ENCODE measurements at places on chromosomes 6 and 20.

- peak; percentile 46 for DNase-seq
Measured at GRCh38 chr20:15930311-15931305, 642.6 kb downstream of the KIF16B start.

DNA sequence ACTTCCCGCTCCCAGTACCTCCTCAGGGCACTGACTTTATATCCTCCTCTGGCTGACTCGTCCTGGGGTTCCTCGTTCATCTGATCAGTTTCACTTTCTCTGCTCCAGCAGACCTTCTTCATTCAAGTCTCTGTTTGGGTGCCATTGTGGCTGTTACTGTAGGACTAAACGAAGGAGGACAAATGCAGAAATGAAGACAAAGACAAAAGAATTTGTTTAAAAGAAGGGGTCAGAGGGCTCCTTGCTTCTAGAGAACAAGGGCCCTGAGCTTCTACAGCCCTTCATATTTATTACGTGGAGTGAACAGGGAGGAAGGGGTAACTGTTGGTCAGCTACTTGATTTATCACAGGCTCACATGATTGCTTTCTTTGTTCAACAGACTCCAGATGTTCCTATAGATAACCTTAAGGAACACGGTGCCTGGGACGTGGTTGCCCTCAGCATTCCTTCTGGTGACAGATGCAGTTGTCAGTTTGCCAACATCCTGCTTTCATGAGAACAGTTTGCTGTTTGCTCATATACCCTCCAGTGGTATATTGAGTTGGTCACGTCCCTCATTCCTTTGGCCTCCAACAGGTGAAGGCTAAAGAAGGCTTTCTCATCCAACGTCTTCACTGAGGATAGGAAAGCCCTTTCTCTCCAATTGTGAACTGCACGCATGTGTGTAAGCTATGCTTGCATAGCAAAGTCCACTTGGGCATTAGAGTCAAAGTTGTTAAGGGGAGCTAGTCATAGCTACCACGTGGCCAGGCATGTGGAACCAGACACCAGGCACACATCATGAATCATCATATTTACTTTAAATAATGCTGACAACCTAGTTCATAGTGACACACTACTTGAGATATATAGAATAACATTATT is 69.1 kb upstream of the BTN3A2 start:
- no peak for DNase-seq

- no peak for DNase-seq
Measured at GRCh38 chr20:39875492-39876110, 813.4 kb downstream of the MAFB start.

DNA sequence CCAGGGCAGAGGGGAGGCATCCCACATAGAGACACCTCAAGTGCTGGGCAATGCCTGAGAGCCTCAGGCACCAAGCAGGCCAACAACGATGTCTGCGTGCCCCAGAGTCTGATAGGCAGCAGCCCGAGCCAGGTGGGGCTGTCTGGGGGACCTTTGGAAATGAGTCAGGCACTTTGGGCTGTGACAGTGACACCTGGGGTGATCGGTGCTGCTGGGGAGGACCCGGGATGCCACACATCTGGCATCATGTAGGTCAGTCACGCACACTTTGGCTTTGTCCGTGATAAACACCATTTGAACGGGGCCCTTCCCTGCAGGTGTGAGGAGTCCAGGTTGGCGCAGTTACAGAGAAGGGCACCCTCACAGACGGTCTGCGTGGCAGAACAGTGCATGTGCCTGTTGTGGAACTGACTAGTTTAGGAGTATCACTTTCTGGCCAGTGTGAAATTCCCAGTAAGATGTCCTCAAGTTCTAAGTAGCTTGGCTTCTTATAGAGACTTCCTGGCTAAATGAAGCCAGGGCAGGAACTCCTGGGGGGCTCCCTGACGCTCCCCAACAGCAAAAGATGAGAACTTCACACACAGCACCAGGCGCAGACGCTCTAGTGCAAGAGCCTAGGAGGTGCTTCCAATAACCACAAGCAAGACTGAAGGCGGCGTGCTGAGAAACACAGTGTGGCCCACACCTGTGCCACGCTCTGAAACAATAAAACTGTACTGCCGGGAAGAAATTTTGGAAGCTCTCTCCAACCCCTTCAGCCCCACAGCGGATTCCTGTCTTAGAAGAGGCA is 134.7 kb downstream of the WDR27 start:
- DNase-seq: no peak

DNA sequence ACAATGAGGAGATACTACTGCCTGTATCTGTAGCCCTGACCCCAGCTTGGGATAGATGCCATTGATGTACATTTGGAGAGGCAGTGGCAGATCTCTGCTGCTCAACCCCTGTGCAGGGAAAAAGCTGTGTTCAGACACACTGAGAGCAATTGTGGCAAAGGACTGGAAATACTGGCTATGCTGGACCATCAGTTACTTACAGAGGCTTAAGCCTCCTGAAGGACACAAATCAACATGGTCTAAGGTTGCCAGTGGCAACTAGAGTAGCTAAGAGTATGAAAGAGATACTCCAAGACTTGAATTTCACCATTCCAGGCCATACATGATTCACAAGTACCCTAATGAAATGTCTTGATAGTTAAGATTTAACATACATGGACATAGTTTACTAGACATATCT is 32.4 kb upstream of the ENPP4 start:
- DNase-seq: no peak

GRCh38 chr6:96963809-96964208 is 39.3 kb downstream of the KLHL32 start:
- DNase-seq: no peak

GRCh38 chr6:134128146-134128545 is 75.7 kb upstream of the SLC2A12 start:
- DNase-seq: no peak

DNA sequence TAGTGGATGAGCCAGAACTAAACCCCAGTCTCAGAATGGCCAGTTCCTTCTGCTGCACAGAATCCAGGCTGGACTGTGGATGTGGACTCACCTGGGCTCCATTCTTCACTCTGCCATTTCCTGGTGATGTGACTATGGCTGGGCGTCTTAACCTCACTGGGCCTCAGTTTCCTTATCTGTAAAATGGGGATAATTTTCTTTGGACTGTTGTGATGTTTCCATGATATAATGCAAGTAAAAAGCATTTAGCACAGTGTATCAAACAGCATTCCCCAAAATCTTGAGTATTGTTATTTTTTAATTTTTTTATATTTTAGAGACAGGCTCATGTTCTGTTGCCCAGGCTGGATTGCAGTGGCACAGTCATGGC is 5.9 kb upstream of the IP6K3 start:
- no peak for DNase-seq

- DNase-seq: no peak
Measured at GRCh38 chr6:166950443-166950821, 5.9 kb downstream of the RNASET2 start.

- DNase-seq: no peak
Measured at GRCh38 chr6:154606860-154607259, 96.4 kb upstream of the CNKSR3 start.

- no peak for DNase-seq
Measured at GRCh38 chr6:147392917-147393625, 115.4 kb upstream of the SAMD5 start.

GRCh38 chr6:4743062-4743461 is 33.1 kb upstream of the CDYL start:
- no peak for DNase-seq

DNA sequence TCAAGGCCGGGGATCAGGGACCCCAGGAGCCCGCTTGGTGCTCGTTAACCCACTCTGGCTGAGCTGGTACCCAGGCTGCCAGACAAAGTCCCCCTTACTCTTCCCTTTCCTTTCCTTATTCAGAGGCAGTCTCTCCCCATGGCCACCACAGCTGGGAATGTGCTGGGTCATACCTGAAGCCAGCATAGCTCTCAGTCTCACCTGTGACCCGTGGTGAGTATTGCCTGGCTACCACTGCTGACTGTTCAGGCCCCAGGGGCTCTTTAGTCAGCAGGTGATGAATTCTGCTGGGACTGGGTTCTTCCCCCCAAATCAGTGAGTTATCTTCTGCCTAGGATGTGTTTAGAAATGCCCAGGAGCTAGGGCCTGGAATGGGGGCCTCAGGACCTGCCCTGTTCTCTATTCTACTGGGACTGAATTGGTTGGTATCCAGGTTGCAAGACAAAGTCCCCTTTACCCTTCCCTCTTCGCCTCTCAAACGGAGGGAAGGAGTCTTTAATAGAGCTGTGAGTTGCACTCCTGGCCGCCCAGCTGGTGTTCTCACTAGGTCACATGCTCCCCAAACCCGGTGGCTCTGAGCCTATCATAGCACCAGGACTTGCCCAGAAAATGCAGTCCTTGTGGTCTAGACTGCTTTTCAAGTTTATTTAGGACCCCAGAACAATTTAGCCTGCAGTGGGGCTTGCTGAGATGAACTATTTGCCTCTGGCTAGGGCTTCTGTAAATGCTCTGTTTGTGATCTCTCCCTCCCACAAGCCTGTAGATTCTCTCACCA is 64.6 kb downstream of the MYO6 start:
- no peak for DNase-seq

Data from AG08395 (cell line).